CD4-positive, alpha-beta T cell treated with Interleukin-4 for 1 hour (primary cell): ENCODE measurements at places on chromosomes 7 and 10.

DNA sequence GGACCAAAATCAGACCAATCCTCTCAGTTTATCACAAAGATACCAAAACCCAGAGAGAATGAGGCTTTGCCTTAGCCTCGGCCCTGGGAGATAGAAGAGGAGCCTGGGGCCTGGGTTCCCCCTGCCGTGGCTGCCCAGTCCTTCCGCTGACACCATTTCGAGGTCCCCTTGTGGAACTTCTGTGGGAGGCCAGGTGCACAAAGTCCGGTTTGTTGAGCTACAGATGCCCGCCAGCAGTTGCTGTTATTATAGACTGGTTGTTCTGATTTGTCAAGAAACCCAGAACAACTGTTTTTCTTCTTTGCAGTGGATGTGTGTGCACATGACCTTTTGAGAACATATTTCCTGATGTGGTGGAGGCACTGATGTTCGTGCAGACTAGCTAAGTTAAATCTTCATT is 47.6 kb downstream of the CUX1 start:
- DNase-seq = no peak

GRCh38 chr7:53600296-53600695 is 564.9 kb downstream of the POM121L12 start:
- no peak for DNase-seq

DNA sequence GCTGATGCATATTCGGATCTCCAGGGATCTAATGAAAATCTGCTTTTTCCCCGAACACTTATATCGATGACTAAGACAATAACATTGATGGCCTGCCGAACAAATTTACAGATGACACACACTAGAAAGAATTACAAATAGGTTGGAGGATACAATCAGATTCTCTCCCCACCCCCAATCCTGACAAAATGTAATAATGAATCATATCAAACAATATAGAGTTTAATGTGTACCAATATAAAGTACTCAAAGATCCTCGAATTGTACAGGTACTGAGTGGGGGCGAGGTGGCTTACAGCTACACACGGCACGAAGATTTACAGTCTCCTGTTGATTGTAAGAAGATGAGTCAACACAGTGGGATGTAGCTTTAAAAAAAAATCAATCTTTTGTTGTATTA is 182.7 kb upstream of the MKLN1 start:
- no peak for DNase-seq

DNA sequence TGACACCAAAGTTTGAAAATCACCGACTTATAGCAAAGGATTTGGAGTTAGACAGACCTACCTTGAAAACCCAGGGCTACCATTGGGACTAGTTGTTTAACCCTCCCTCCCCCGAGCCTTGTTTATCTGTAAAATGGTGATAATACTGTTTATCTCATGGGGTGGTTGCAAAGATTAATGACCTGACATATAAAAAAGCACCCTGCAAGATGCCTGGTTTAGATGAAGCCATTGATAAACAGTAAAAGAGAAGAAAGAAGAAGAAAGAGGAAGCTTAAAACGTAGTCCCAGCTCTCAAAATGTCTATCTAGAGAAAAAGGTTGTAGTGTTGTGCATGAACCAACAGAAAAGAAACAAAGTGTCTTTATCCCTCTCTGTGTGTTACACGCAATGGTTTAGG is 145.7 kb downstream of the FGFR2 start:
- DNase-seq = no peak

DNA sequence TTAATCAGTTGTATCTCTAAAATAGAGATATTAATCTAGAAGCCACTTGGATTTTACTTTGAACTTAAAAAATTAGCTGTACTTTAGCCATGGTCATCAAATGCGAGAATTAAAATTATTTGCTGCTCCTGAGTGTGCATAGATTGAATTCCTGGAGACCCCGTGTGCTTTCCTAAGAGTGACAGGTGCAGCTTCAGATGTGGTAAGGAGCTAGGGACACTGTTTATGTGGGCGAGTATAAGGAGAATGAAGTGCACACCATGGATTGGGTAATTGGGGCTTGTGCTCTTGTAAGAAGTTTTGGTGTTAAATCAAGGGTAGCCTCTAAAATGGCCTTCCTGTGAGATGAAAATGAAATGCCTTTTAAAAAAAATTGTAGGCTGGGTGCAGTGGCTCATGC is 9.8 kb downstream of the PLCE1 start:
- no peak for DNase-seq

DNA sequence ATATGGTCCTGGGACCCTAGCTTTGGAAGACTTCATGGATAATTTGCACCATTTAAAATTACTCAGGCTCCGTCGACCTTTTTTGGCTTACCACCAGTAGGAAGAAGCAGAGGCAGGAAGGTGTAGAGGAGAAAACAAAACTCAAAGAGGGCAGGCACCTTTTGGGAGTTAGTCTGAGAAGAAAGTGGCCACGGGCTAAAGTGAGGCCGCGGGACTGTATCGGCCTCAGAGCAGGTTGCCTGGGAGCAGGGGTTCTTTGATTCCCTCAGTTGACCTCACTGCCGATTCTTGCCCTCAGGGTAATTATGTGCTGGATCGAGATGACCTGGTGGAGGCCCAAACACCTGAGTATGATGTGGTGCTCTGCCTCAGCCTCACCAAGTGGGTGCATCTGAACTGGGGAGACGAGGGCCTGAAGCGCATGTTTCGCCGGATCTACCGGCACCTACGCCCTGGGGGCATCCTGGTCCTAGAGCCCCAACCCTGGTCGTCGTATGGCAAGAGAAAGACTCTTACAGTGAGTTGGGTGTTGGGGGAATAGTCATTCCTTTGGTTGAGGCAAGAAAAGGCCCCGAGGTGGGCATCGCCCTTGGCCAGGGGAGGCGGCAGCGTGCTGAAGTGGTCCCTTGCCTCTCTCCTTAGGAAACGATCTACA is 3.1 kb downstream of the MEPCE start:
- DNase-seq = peak; percentile 15

DNA sequence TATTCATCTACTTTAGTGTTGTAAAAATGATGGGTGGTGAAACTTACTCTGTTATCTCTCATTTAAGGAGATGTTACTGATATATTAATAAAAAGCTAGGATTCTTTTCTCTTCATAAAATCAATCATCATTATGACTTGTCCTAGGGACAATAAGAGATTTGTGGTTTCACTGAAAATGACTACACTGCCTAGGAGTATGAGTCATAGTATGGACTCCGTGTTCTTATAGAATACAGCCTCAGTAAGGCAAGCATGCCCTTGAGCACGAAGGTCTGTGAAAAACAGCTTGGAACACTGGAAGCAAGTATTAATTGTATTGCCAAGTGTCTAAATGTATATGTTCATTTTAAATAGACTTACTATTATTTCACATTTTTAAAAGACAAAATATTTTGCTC is 749.2 kb upstream of the PCDH15 start:
- DNase-seq = no peak

DNA sequence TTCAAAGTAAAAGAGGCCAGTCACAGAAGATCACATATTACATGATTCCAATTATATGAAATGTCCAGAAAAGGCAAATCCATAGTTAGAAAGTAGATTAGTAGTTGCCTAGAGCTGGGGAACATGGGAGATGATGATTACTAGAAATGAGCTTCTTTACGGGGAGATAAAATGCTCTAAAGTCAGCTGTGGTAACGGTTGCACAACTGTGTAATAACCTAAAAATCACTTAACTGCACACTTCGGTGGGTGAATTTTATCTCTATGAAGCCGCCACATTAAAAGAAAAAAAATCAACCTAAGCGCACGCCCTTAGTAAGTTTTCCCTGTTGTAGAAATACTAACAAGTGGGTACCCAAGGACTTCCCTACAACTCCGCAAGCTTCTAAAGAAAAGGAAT is 15.9 kb downstream of the XRCC2 start:
- no peak for DNase-seq

GRCh38 chr10:120738658-120739057 is 112.5 kb upstream of the WDR11 start:
- no peak for DNase-seq

- no peak for DNase-seq
Observed at GRCh38 chr10:88095223-88095721, 231.8 kb downstream of the PTEN start.

- no peak for DNase-seq
Observed at GRCh38 chr7:27996141-27996540, 184.5 kb downstream of the JAZF1 start.

DNA sequence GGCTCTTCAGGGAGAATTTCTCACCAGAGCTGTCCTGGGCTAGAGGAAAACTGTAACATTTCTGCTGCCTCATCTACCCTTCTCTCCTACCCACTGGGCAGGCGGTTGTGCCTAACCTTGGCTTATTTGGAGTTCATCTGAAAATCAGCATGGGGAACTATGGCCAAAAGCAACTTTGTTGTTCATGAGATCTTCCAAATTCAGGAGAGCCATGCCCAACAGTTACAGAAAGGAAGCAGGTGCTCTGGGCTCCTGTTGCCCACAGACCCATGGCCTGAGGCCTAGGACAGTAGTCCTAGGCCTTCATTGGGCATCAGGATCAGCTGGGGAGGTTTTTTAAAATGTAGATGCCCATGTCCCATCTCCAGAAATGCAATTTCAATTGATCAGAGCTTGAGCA is 85.2 kb downstream of the GRID1 start:
- no peak for DNase-seq

DNA sequence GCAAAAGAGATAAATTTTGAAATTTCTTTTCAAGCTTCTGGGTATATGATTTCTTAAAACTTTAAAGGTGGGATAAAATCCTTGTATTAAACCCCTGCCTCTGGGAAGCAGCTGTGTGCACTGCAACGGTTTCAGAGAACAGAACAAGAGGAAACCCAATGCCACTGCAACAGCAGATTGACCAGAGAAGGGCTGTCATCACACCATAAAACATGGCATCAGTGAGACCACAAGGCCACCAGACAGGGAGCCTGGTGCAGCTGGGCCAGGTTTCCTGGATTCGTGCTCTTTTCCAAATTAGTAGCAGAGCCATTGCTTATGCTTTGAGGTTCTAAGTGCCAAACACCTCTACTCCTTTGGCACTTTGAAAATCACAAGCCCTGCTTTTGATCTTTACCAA is 152.4 kb downstream of the PRPF18 start:
- no peak for DNase-seq

DNA sequence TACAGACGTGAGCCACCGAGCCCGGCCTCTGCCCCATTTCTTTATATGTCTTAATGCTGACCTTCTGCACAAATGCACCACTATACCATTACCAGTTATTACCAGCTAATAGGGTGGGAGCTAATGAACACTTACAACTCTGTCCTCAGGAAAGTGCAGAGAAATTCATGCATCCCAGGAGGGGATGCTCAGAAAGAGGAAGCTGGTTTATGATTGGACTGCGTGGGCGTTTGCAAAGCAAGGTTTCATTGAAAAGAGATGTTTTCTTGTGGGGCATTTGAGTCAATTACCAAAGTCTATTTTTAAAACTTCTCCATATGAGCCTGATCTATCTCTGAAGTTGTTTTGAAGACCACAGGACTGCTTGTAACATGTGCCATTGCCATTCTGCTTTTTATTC is 417.7 kb upstream of the CELF2 start:
- DNase-seq = no peak

DNA sequence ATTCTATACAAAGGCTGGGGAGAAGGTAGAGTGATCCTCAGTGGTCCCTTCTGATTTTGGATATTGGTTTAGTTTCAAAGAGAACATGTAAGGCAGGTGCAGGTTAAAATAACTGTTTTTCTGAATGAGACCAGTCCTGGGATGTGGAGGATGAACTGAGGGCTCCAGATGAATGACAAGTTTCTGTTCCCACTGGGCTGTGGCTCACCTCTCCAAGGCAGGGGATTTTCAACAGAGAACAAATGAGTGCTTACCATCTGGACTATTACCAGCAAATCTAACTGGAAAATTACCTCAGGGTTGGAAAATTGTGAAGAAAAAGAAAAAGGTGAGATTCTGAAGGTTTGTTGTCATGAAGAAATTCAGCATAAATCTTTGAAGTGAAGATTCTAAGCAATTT is 8.0 kb downstream of the LAMB4 start:
- DNase-seq = no peak

GRCh38 chr10:1608408-1608807 is 128.9 kb downstream of the ADARB2 start:
- no peak for DNase-seq

DNA sequence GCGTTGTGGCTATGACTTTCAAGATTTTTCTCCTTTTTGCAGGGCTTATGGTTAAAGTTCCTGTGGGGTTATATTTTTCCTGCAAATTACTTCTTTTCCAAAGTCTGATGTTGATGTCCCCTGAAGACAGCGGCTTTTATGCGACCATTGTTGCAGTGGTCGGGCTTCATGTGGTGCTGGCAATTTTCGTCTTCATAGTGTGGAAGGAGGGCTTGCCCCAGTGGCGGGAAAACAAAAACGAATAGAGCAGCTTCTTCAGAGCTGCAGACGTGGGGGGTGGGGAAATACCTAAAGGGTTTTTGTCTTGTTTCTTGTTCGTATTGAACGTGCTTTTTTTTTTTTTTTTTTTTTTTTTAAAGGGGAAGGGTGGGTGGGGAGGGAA is 53.8 kb downstream of the MCMBP start:
- DNase-seq = no peak

DNA sequence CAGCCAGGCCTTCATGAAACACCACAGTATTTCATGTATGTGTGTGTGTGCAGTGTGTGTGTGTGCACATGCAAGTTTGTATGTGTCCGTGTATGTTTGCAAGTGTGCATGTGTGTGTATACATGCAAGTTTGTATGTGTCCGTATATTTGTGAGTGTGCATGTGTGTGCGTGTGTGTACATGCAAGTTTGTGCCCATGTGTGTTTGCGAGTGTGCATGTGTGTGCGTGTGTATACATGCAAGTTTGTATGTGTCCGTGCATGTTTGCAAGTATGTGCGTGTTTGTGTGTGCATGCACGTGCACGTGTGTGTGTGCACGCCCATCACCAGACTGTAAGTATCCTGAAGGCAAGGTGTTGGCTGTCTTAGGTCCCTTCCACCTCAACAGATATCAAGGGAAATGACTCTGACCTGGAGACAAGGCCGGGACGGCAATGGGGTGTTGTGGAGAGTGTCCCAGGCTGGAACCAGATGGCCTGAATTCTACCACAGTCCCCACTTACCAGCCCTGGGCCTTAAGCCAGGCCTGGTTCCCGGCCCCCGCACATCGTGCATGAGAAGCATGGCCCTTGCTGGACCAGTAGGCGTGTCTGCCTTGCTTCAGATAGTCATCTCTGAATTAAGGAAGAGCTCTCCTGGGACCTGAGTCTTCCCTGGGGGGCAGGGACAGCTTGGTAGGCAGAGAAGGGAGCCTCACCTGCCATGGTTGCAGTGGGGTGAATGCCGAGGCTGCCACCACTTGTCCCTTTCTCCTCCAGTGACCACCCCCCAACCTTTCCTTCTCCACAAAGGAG is 140.0 kb downstream of the GRK5 start:
- DNase-seq = no peak

DNA sequence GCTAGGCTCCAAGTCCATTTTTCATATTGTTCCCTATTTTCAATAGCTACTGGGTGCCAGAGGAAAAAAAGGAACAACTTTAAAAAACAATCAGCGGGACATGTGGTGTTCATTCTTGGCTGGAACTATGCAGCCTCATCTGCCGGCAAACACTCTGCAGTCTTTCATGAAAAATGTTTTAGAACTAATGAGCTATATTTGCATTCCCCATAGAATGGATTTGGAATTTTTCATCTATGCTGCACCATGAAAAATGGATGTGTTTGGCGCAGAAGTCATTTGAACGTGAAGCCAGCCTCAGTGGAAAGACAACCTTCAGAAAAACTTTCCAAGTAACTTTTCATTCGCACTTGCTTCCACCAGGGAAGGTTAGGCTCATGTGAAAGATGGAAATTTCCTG is 270.5 kb downstream of the SKAP2 start:
- no peak for DNase-seq
